ENCODE measurements at places on chromosomes 1 and 21.
A peak's percentile ranks its signal among the peaks of the same experiment; 100 is the strongest.

GRCh38 chr1:171310661-171311087, 3.3 kb upstream of the FMO4 start:
- DNase-seq: no peak

- DNase-seq: no peak
These were observed 713.7 kb downstream of the MATN1 start for GRCh38 chr1:30009720-30010119.

- peak; percentile 79 for DNase-seq
These were observed 11.4 kb upstream of the BCAR3 start for GRCh38 chr1:93692983-93693591.

DNA sequence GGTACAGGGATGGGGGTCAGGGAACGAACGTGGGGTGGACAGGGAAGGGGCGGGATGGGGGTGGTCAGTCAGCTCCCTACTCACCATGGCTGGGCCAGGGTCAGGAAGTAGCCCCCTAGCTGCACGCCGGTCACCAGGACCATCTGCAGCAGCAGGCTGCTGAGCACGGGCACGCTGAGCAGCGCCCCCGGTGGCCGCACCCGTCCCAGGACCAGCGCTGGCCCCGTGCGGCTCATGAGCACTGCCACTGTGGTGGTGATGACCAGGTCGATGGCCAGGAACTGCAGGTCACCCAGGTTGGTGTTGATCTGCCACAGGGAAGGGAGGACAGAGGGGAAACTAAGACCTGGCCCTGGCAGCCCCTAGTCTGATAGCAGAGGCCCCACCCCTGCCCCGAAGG, 6.5 kb upstream of the MFAP2 start:
- DNase-seq: no peak

GRCh38 chr21:31901315-31901714, 28.5 kb downstream of the HUNK start:
- DNase-seq: no peak

DNA sequence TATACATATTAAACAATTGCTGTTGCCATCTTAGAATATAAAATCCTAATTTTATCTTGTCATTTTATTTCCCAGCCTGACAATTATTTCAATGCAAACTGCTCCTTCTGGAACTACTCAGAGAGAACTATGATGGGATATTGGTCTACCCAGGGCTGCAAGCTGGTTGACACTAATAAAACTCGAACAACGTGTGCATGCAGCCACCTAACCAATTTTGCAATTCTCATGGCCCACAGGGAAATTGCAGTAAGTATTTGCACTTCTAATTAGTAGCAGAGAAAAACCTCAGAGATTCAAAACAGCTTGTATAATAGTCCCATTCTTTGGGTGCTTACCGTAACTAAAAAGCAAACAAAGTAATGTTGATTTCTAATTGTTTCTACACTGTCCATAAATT, 167.2 kb downstream of the ADGRL2 start:
- DNase-seq: no peak

- DNase-seq: peak; percentile 25
These were observed 72.5 kb downstream of the ENAH start for GRCh38 chr1:225580238-225581099.

GRCh38 chr1:212968368-212968863, 18.1 kb downstream of the VASH2 start:
- DNase-seq: no peak

DNA sequence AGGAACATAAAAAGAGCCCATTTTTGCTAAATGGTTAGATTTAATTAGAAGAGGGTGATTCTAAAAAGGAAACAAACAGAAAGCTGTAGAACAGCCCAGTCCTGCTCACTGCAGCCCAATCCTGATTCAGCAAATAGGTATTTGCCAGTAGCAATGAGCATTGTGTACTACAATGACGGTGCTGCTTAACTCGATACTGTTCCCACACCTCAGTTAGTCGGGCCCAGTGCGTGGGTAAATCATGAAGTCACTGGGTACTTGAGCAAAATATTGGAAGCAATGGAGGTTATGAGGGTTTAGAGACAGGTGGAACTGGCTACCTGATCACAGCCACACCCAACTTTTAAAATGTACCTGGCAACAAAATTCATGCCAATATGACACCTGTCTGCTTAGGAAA, 101.5 kb upstream of the ADGRL2 start:
- peak; percentile 63 for DNase-seq

- DNase-seq: peak; percentile 88
These were observed 1.9 kb downstream of the TAGLN2 start for GRCh38 chr1:159923203-159924024.

- no peak for DNase-seq
These were observed 84.7 kb downstream of the NOTCH2 start for GRCh38 chr1:119984771-119985170.

GRCh38 chr1:22641906-22642636, 1.4 kb upstream of the C1QC start:
- DNase-seq: peak; percentile 39

DNA sequence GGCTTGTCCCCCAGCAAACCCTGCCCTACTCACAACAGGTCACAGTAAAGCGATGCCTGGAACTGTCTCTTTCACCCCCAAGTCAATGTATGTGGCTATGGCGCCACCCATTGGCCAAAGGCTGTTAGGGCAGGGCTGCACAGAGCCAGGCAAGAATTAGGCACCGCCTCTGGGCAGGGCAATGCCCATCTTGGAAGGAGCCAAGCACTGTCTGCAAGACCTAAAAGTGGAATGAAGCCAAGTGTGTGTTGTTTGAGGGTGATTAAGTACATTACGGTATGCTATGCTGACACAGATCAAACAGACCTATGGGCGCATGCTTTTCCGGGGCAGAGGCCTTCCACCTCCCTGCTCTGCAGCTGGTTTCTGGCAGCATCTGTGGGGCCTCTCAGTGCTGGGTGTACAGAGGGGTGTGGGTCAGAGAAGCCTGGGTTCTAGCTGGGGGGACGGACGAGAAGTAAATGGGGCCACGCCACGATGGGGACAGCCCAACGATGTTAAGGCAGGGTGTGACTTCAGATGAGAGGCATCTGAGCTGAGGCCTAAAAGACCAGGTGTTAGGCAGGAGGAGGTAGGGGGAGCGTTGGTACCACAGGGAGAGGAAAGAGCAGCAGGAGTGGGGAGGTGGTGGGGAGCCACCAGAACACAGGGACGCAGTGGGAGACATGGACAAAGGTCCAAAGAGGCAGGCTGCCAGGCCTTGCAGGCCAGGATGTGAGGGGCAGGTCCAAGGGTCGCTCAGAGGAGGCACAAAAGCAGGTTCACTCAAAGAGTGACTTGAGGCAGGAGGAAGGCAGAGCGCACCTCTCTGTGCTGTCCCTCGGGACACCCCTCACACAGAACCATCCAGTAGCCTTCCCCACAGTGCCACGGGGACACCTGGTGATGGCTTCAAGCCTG, 49.8 kb downstream of the ACOT7 start:
- peak; percentile 77 for DNase-seq

GRCh38 chr1:73044241-73045036, 762.1 kb upstream of the NEGR1 start:
- DNase-seq: no peak

DNA sequence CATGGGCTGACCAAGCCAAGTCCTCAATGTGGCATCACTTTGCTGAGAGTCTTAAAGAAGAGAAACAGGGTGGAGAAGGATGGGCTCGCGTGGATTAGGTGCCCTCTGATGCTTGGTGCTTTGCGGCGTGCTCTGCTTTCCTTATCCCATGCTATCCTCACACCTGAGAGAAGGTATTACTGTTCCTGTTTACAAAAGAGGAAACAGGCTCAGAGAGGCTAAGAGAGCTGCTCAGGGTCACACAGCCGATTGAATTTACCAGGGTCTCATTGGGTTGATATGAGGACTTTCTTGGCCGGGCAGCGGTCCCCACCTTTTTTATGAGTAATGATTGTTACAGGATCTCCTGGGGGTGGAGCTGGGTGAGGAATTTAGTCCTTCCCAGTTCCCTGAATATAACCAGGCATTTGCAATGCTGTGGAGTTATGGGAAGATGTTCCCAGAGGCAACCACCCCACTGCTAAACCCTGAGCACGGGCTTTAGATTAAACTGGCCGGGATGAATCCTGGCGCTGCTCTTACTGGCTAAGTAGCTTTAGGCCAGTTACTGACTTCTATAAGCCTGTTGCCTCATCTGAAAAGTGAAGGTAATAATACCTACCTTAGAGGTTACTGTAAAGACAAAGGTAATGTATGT, 4.5 kb downstream of the ASCL5 start:
- DNase-seq: no peak

- DNase-seq: no peak
These were observed 218.2 kb upstream of the NR5A2 start for GRCh38 chr1:199809311-199809710.

- no peak for DNase-seq
These were observed 104.8 kb upstream of the SLC44A3 start for GRCh38 chr1:94715321-94715720.

DNA sequence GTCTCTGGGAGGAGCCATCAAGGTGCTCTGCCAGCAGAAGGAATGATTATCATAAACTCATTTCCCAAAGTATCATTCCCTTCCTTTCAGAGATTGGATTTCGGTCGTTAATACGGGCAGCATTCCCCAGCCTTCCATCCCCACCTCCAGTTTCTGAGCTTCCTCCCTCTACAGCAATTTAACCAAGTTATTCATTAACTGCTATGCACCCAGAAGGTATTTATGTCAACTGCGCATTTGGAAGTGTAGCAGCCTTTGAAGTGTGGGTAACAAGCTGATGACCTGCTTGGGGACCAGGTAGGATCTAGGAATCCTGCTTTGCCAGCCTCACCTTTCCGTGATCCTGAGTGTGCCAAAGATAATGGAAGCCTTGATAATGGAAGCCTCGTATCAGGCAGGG, 172.4 kb upstream of the IGSF21 start:
- no peak for DNase-seq

DNA sequence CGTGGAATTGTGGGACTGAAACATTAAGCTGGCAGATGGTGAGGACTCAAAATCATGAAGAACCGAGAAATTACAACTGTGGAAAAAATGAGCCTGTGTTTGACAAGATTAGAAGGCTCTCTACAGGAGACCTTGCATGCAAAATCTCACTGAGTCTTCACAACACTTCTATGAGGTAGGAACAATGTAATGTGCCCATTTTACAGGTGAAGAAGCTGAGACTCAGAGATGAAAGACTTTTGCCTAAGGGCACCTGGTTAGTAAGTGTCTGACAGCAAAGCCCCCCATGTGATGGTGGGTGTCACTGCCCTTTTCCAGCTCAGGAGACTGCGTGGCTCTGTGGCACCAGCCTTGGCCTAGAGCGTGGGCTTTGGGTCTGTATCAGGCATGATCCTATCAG, 21.0 kb downstream of the OPRD1 start:
- no peak for DNase-seq

GRCh38 chr1:204730826-204731459, 45.4 kb upstream of the LRRN2 start:
- no peak for DNase-seq

DNA sequence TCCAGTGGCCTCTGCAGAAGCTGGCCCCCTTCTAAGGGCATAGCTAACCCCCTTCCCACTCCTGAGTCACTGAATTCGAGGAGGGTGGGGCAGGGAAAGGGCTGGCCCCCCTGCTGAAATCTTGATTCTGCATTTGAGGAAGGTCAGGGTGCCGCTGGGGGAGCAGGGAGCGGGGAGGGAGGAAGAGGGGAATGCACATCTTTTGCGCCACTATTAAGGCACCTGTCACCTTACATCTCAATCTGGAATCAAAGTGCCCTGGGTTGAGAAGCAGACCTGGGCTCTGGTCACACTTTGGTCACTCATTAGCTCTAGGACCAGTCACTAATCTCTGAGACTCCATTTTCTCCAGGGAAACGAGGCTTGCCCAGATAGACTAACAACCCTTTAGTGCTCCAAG, 62.0 kb downstream of the TOR1AIP2 start:
- DNase-seq: no peak
